ENCODE measurements at places on chromosomes 3 and 15.

- DNase-seq = no peak
Observed at GRCh38 chr3:45993421-45994027, 2.1 kb downstream of the FYCO1 start.

- DNase-seq = no peak
Observed at GRCh38 chr15:72532991-72533601, 59.0 kb downstream of the ARIH1 start.

GRCh38 chr3:7618606-7619005 lies 757.7 kb downstream of the GRM7 start:
- no peak for DNase-seq

DNA sequence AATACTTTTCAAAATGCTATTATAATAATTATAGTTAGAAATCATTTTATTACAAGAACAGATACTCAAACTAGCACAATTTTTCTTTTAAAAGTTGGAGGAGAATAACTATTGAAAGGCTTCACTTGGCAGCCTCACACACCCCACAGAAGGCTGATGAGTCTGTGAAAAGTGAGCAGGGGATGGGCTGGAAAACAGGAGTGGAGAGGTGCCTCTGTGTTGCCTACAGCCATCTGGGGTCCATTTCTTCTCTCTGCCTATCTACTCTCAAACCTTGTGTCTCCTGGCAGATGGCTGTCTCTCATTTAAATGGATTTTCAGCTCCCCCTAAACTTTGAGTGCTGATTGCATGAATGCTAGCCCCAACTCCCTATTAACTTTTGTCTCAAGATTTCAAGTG lies 230.8 kb downstream of the CLSTN2 start:
- DNase-seq = no peak

- no peak for DNase-seq
Observed at GRCh38 chr15:23118208-23118607, 18.4 kb downstream of the GOLGA6L1 start.
